ENCODE measurements at places on chromosomes 5 and 9.

- no peak for DNase-seq
These were observed 16.7 kb upstream of the CD74 start for GRCh38 chr5:150429410-150429873.

GRCh38 chr5:82422751-82423181 lies 144.6 kb upstream of the RPS23 start:
- DNase-seq, result no peak

DNA sequence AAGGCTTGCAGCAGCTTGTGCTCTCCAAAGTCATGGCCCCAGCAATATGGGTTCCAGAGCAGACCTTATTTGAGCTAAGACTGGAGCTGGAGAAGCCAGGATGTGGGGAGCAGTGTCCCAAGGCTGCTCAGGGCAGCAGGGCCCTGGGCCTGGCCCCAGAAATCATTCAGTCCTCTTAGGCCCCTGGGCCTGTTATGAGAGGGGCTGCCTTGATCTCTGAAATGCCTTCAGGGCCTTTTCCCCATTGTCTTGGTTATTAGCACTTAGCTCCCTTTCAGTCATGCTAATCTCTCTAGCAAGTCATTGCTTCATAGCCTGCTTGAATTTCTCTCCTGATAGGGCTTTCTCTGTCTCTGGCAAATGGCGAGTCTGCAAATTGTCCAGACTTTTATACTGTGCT lies 9.1 kb downstream of the CATSPER3 start:
- no peak for DNase-seq

- no peak for DNase-seq
These were observed 360.2 kb upstream of the GRIA1 start for GRCh38 chr5:153130296-153130695.
